ENCODE measurements at places on chromosomes 6 and 20. TPM values are rescaled to one million over a fixed set of nuclear protein-coding genes. Genes with fewer than 3 reads are reported as not detected.

Gene NECAB3
- 30.3 TPM for total RNA-seq

Gene OR2J3
- not detected for total RNA-seq

Gene C20orf204
- total RNA-seq: 3.6 TPM

Gene PLG
- 4.4 TPM for total RNA-seq

Gene CAGE1
- not detected for total RNA-seq

Gene TRAPPC3L
- 0.06 TPM for total RNA-seq

Gene HEY2
- total RNA-seq: 3.9 TPM

Gene LGSN
- 0.41 TPM for total RNA-seq

Gene XKR7
- total RNA-seq: 0.23 TPM

Gene DST
- 317 TPM for total RNA-seq

Gene PSORS1C1
- 0.06 TPM for total RNA-seq

Gene NR2E1
- not detected for total RNA-seq

Gene SLC35A1
- total RNA-seq: 21.9 TPM

Gene SLC26A8
- total RNA-seq: 0.29 TPM

Gene WFDC2
- total RNA-seq: 77.5 TPM

Gene DEFB112
- not detected for total RNA-seq

Gene OVOL2
- total RNA-seq: 1.7 TPM

Gene APOBEC2
- 197 TPM for total RNA-seq

Gene TPBG
- 32.2 TPM for total RNA-seq

Gene FRK
- total RNA-seq: 9.6 TPM

Gene FAM210B
- 39.1 TPM for total RNA-seq

Gene DLL1
- total RNA-seq: 16.8 TPM

Gene FHL5
- total RNA-seq: 0.93 TPM

Gene PAX1
- total RNA-seq: 0.23 TPM

Gene MUC21
- total RNA-seq: not detected
